ENCODE measurements at places on chromosomes 1 and 21. TPM values are rescaled to one million over a fixed set of nuclear protein-coding genes. Genes with fewer than 3 reads are reported as not detected.
A peak's percentile ranks its signal among the peaks of the same experiment; 100 is the strongest.

DNA sequence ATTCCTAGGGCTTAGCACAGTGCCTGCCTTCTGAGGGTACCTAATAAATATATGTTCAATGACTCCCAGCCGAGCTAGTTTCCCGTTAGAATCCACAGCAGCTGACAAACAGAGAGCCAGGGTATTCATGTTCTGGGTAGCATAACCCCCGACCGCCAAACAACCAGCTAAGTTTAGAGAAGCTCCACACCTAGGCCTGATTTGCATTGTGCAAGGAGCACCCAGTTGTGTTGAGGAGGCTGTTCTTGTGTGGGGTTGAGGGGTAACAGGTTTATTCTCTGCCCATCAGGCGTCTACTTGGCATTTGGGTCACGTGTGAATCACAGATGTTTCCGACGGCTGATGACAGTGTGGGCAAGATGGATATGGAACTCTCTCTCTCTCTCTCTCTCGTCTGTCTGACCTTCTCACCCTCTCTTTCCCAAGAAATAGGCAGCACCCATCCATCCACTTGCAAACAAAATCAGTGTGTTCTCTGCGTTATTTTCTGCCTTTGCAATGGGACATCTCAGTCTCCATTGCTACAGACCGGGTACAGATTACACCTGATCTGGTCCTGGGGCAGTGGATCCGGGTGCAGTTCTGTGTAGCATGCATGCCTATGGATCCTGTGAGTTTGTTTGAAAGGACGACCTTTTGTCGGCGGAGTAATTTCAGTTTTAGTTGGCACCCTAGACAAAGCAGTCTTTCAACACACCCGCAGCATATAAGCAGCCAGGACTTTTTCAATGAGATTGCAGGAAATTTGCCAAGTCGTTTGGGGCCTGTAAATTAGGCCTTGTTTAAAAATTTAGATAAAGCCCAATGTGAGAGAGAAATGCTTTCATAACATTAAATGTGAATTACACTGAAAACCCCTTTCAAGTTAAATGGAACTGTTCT lies 29.4 kb downstream of the KAZN start:
- DNase-seq = no peak

The PGLYRP3 gene
- total RNA-seq = not detected

- DNase-seq = no peak
Measured at GRCh38 chr21:46637952-46638746, 2.7 kb downstream of the PRMT2 start.

GRCh38 chr1:91704746-91705145 lies 181.2 kb downstream of the TGFBR3 start:
- no peak for DNase-seq

GRCh38 chr1:168441745-168442144 lies 102.1 kb downstream of the XCL2 start:
- no peak for DNase-seq

The PMF1 gene
- 26.6 TPM for total RNA-seq

GRCh38 chr21:27674041-27674615 lies 707.2 kb upstream of the ADAMTS5 start:
- DNase-seq = no peak

The GCSAML gene
- not detected for total RNA-seq

- DNase-seq = no peak
Measured at GRCh38 chr21:37753122-37753599, 163.1 kb downstream of the KCNJ6 start.

DNA sequence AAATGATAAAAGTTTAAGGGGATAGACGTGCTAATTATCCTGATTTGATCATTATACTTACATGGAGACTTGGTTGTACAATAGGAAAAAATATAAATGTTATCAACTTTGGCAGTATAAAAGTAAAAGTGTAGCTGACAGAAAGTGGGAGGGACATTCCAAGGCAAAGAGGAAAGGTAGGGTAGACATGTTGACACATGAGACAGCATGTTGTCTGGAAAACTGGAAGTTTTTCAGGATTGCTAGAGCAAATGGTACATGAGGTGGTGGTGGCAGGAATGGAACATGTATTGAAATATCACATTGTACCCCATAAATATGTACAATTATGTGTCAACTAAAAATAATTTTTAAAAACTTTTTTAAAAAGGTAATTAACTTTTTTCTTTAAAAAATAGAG lies 13.2 kb downstream of the DIPK1A start:
- no peak for DNase-seq

DNA sequence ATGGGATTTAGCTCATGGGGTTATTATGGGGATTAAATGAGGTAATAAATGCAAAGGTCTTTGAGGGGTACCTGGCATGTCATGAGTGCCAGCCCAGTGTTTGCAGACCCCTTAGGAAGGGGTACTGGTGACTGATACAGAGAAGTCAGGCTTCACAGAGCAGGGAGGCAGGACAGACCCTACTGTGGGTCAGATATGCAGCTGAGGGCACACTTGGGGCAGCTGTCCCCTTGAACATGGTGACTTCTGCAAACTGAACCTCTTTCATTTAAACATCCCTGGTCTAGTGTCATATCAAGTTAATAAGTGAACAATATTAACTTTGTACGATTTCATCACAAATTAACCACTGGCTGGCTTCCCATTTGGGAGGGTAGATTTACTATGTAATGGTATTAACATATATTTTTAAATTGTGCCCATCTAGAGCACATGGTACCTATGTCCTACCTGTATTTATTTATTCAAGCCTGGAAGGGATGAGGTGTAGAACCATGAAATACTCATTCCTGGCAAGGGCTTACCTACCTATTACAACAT lies 25.9 kb downstream of the STPG1 start:
- no peak for DNase-seq

- DNase-seq = no peak
Measured at GRCh38 chr1:14113841-14114567, 414.0 kb downstream of the PRDM2 start.

The PGBD2 gene
- total RNA-seq = 3.4 TPM

The CRYAA gene
- total RNA-seq = not detected

The SLFNL1 gene
- total RNA-seq = not detected

DNA sequence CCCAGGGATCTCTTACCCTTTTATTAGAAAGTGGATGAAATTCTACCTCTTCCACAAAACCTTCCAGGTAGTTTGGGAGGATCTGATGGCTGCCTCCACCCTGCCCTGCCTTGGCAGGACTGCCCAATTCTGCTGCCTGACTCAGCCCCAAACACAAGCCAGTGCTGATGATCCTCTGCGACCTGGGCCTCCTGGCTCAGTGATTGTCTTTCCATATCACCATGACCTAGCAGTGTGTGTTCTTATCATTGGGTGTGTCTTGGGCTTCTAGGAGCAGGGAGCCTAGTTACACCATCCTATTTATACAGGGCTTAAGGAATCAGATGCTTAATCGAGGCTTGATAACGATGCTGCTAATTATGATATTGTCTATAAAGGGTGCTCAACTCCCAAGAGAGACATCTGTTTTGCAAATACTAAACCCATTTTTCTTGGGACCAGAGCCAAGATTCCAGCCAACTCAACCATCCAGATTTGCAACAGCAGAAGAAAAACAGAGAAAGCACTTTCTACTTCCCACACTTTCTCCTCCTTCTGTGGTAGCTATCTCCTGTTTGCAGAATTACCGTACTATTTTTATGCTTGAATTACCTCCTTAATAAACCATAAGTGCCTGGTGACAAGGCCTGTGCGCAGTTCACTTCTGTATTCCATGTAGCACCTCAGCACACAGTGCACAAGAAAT lies 36.5 kb upstream of the KIF21B start:
- no peak for DNase-seq

GRCh38 chr1:194447636-194448035 lies 1261.2 kb upstream of the B3GALT2 start:
- DNase-seq = no peak

The C1orf226 gene
- 50.4 TPM for total RNA-seq

GRCh38 chr21:33968080-33968994 lies 52.7 kb upstream of the ATP5PO start:
- no peak for DNase-seq

The SH2D5 gene
- 0.30 TPM for total RNA-seq

The RBBP4 gene
- 52.3 TPM for total RNA-seq

GRCh38 chr1:207840380-207840779 lies 70.5 kb downstream of the CD34 start:
- no peak for DNase-seq

GRCh38 chr1:30527511-30528140 lies 195.8 kb downstream of the MATN1 start:
- DNase-seq = peak; percentile 31

The AMY2A gene
- total RNA-seq = 0.60 TPM

The PTPRC gene
- total RNA-seq = 5.4 TPM

GRCh38 chr1:26224606-26225005 lies 9.4 kb upstream of the CEP85 start:
- no peak for DNase-seq

The PTPRF gene
- 290 TPM for total RNA-seq

The NFASC gene
- total RNA-seq = 2.7 TPM
